Stimulated activated CD4-positive, alpha-beta T cell treated with anti-CD3 and anti-CD28 coated beads, TNF-alpha, amount 100 ng/mL, for 1 hour (primary cell): ENCODE measurements at places on chromosomes 2 and 18.

DNA sequence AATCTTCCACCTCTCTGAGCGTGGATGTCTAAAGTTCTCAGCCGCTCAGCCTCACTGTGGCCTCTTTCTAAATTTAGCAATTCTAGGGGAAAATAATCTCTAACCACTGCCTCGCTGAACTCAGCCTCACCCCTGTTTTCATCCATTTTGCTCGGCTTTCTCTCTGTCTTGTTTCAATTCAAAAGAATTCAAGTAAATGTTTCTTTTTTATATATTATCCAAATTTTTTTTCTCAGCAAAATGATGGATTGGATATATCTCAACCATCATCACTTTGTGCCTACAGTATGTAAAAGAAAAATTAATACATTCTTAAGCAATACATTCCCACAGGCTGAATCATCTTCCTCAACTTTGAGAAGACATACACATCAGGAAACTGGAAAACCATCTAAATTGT is 24.0 kb upstream of the GALNT5 start:
- DNase-seq, result no peak

- no peak for DNase-seq
Observed at GRCh38 chr2:56177420-56178220, 6.2 kb upstream of the CCDC85A start.

DNA sequence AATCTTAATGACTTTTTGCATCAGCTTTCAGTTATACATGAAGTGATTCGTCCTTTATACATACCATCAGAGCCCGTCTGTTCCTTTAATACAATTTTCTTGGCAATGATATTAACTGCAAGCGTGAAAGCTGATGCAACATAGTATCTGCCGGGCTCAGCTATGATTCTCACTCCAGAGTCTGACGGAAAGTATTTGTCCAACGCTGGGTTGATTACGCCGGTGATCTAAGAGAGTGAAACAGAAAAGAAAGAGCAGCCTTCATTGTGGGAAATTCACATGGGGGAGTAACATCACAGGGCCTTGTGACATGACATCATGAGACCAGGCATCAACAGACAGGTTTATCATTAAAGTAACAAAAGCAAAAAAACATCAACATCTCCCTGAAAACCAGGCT is 6.2 kb downstream of the ODC1 start:
- no peak for DNase-seq

- DNase-seq, result no peak
Observed at GRCh38 chr18:79071503-79072210, 2.5 kb downstream of the ATP9B start.

DNA sequence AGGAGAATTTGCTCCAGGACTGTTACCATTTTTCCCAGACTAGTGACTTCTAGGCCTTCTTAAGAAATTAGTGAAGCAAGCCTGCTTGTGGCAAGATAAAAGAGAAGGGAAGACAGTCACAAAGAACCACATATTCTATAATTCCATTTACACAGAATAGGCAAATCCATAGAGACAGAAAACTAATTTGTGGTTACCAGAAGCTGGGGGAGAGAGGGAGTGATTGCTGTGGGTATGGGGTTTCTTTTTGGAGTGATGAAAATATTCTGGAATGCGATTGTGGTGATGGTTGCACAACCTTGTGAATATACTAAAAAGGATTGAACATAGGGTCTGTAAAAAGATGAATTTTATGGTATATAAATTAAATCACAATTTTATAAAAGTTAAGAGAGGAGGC is 37.5 kb upstream of the SIX2 start:
- no peak for DNase-seq

- no peak for DNase-seq
Observed at GRCh38 chr18:34548120-34548972, 161.8 kb upstream of the DTNA start.

DNA sequence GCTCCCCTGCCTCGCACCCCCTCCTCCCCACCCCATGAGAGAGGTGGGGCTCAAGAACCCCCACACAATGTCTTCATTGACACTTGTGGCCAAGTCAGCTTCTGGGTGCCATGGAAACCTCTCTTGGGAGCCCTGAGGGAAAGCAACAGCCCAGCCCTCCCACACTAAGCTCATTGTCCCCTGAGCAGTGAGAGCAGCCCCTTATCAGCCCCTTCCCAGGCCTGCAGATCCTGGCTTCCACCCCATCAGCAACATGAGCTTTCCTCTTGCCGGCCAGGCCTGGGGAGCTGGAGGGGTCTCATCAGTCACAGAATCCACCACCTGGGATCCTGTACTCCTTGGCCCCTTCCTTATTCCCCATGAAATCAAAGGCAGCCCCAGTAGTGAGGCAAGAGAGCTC is 107.8 kb upstream of the ST3GAL5 start:
- DNase-seq, result no peak

DNA sequence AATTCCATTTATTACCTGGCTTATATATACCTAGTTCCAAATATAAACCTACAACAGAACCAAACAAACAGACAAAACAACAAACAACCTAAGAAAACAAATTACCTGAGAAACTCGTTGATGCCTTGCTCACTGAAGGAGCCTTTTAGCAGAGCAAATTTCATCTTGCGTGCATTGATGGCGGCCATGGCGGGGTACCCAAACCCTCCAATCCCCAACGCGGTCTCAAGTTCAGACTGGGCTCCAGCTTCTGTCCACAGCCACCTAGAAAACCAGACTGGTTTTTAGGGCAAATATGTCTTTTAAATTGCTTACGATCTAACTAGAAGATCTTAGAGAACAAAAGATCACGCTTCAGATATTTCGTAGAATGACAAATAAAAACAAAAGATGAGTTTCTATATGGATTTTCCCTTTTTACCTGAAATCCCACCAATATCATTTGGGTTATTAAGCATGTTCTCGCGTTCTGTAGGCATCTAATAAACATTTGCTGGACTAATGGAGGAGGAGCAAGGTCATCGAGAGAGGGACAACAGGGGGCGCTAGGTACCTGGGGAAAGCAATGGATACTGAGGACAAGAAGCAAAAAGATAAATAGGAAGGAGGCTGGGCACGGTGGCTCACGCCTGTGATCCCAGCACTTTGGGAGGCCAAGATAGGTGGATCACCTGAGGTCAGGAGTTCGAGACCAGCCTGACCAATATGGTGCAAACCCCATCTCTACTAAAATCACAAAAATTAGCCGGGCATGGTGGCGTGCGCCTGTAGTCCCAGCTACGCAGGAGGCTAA is 25.2 kb downstream of the PDIA6 start:
- DNase-seq, result peak; percentile 18

DNA sequence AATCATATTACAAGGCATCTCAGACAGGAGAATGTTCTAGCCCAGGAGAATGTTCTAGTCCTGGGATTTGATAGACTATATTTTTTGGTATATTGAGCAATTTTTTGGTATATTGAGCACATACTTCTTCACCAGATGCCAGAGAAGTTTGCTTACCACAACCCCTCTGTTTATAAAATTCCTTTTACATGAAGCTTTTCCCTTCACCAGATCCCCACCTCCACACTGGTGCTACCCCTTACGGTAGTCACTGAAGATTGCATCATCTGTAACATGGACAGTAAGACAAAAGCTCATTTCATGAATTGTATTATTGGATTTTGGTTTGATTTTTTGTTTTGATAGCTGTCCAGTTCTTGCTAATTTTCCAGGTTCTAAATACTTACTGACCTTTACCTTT is 7.2 kb upstream of the HNMT start:
- no peak for DNase-seq

GRCh38 chr2:106143495-106144215 is 50.4 kb downstream of the UXS1 start:
- no peak for DNase-seq

GRCh38 chr2:45612285-45612684 is 1.2 kb upstream of the SRBD1 start:
- no peak for DNase-seq

- no peak for DNase-seq
Observed at GRCh38 chr2:241308267-241308666, 7.2 kb downstream of the HDLBP start.

- no peak for DNase-seq
Observed at GRCh38 chr2:240168546-240169361, 28.3 kb upstream of the OTOS start.

DNA sequence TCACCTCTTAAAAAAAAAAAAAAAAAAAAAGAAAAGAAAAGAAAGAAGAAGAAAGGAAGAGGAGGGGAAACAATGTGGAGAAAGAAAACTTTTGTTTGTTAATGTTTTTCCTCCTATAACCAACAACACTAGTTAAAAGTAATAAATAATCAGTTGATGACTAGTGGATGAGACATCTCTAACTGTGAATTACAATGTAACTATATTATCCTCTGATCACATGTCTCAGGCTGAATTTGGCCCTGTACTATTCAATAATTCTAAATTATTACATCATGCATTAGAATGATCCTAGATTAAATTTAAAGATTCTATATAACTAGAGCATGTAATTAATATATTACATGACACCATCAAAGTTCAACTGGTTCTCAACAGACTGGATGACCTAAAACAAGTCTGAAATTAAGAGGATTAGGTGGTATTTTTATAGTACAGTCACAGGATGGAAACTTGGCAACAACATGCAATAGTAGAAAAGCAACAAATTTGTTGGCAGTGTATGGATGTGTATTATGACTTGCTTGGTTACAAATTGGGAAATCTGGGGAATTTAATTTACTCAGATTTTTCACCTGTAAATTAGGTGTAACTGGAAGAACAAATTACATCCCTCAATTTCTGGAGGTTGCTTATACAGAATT is 269.3 kb upstream of the SETBP1 start:
- no peak for DNase-seq

DNA sequence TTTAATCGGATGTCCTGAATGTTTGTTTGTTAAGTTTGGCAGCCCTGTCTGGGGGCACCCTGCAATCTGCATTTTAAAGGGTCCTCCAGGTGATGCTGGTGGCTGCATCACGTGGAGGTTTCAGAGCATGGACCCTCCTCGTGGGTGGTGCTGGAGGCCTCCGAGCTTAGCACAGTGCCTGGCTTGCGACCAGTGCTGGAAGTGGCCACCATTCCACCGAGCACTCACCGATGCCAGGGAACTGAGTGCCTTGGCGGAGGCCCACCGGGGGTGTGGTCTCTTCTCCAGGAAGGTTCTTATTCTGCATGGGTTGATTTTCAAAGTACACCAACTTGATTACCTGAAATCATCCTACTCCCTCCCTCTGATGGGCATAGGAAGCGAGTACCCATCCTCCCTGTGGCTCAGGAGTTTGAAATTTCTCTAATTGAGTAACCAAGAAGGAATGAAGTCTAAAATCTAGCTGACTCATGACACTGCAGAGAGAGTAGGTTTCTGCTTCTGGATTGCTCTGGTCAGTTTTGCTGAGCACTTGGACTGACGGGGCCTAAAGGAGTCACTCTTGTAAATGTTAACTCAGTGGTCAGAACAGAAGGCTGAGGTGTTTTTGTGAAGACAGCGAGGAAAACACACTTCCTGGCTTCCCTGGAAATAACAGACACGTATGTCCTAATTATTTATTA is 58.1 kb upstream of the SLC66A3 start:
- DNase-seq, result no peak

DNA sequence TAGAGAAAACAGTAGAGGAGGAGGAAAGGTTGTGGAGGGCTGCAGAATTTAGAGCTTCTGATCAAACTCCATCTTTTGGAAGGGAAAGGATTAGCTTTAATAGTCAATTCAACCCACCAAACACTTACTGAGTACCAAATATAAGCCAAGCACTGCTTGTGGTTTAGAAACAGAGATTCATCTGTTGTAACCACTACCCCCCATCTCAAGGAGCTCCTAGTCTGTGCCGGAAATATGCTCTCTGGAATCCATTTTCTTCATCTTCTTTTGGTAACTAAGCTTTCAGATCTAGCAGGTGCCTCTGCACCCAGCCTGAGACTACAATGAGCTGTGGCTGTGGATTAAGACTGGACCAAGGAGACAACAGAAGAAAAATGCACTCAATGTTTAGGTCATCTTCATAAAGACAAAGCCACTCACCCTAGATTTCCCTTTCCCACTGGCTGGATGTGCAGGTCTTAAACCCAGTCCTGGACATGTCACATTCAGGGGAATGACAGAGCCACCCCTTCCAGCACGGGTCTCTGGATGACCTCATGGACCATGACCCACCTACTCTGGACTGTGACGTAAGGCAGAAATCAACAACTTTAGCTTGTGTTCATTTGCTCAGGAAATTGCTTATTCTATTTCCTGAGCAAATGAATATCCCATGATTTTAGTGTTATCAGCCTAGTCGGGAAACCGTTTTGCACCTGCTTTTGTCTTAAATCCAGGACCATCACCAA is 52.9 kb downstream of the EPB41L3 start:
- no peak for DNase-seq

GRCh38 chr18:72197591-72197990 is 346.6 kb downstream of the CBLN2 start:
- no peak for DNase-seq

DNA sequence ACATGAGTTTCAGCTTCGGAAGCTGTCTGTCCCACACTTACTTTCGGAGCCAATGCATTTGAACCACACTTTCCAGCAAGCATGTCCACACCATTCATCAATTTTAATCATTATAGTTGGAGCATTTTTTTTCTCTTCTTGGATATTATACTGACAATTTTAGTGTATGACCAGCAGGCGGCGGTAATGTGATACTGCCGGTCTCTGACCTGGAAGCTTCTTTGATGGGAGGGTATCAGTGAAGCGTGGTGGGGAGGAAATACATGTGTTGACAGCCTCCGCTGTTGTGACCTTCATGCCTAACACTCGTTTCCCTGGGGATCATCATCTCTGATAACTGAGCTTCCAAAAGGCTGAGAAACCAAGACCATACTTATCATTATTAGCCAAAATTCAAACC is 231.7 kb downstream of the GBX2 start:
- DNase-seq, result no peak

- DNase-seq, result no peak
Observed at GRCh38 chr2:197386242-197386641, 48.6 kb downstream of the SF3B1 start.

DNA sequence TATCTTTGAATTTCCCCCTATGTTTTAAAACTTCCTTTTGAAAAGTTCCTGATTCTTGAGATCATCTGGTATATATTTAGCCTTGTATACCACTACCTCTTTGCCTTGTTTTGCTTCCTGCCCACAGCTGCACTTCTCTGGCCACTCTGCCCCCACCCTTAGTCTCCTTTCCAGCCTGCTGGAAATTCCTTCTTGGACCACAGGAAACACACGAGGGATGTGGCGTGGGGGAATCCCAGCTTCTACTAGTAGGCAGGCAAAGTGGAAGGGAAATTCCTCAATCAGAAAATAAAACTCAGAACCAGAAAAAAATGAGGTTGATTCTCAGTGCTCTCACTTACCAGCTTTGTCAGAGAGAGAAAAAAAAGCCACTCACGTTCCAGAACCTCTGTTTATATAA is 13.4 kb downstream of the IL18RAP start:
- DNase-seq, result no peak

DNA sequence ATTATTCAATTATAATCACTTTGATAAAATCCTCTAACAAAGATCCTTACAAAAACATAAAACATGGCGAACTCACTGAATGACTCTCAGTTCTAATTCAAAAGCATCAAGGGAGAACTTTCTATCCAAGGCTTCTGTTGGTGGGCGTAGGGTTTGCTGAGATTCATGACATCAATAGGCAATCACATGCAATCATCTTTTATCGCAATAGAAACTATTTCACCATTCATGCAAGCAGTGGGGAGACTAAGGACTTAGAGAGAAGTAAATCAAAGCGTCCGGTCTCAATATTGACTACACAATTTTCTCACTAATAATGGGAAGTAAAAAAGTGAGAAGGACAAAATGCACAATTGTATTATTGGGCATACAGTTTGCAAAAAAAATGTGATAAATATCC is 168.7 kb downstream of the SCG2 start:
- DNase-seq, result no peak

- no peak for DNase-seq
Observed at GRCh38 chr2:164252568-164253287, 368.6 kb downstream of the GRB14 start.
